ENCODE measurements at places on chromosomes 2 and 18. TPM values are rescaled to one million over a fixed set of nuclear protein-coding genes. Genes with fewer than 3 reads are reported as not detected.

DPYSL5 gene
- not detected for total RNA-seq

CCDC141 gene
- 0.29 TPM for total RNA-seq

RNF125 gene
- 1.5 TPM for total RNA-seq

IL1F10 gene
- not detected for total RNA-seq

WNT10A gene
- not detected for total RNA-seq

SKOR2 gene
- not detected for total RNA-seq

DHRS9 gene
- not detected for total RNA-seq

PKDCC gene
- total RNA-seq: 129 TPM

ZSWIM2 gene
- not detected for total RNA-seq

DSC2 gene
- total RNA-seq: not detected

R3HDM1 gene
- total RNA-seq: 6.3 TPM

DAW1 gene
- total RNA-seq: 0.17 TPM

GCKR gene
- total RNA-seq: 0.17 TPM

PPP1R1C gene
- total RNA-seq: 2.2 TPM

DES gene
- 1.6 TPM for total RNA-seq

SLC8A1 gene
- total RNA-seq: 80.3 TPM

TTR gene
- total RNA-seq: not detected

All from smooth muscle cell of trachea (primary cell).